ENCODE measurements at places on chromosomes 1 and 21.

GRCh38 chr1:237976331-237976730 lies 85.6 kb upstream of the ZP4 start:
- no peak for DNase-seq

DNA sequence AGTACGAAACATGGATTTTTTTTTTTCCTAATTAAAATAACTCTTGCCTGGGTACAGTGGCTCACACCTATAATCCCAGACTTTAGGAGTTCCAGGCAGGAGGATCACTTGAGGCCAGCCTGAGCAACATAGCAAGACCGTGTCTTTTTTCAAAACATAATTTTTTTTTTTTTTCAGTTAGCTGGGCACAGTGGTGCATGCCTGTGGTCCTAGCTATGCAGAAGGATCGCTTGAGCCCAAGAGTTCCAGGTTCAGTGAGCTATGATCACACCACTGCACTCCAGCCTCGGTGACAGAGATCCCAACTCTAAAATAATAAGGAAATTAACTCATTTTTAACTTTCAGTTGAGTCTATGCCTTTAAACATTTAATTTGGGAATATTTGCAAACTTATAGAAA lies 170.1 kb downstream of the NEK7 start:
- DNase-seq: no peak

GRCh38 chr1:165717918-165718515 lies 19.7 kb upstream of the ALDH9A1 start:
- DNase-seq: peak; percentile 57

- peak; percentile 62 for DNase-seq
Measured at GRCh38 chr1:156858959-156859522, at the start of gene INSRR. INSRR (minus strand) TSS chr1:156859117; CDS start chr1:156858621, 496 bp downstream.

- DNase-seq: no peak
Measured at GRCh38 chr1:62103846-62104245, 90.8 kb upstream of the L1TD1 start.

- DNase-seq: peak; percentile 25
Measured at GRCh38 chr21:44836666-44837471, 19.0 kb upstream of the SUMO3 start.

DNA sequence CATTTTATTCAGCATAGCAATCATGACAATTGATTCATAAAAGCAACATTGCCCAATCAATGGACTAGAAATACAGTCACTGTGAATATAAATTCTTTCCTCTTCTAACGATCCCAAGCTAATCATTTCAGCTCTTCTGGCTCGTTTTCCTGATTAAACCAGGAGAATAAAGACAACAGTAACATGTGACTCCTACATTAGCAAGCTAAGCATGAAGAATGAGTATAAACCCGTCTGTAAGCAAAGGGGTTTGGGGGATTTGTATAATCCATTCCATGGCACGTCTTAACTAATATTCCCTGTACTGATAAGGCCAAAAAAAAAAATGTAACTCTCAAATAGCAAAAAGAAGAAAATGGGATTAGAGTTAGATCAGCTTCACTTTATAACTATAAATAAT lies 21.6 kb downstream of the IRF2BP2 start:
- no peak for DNase-seq

DNA sequence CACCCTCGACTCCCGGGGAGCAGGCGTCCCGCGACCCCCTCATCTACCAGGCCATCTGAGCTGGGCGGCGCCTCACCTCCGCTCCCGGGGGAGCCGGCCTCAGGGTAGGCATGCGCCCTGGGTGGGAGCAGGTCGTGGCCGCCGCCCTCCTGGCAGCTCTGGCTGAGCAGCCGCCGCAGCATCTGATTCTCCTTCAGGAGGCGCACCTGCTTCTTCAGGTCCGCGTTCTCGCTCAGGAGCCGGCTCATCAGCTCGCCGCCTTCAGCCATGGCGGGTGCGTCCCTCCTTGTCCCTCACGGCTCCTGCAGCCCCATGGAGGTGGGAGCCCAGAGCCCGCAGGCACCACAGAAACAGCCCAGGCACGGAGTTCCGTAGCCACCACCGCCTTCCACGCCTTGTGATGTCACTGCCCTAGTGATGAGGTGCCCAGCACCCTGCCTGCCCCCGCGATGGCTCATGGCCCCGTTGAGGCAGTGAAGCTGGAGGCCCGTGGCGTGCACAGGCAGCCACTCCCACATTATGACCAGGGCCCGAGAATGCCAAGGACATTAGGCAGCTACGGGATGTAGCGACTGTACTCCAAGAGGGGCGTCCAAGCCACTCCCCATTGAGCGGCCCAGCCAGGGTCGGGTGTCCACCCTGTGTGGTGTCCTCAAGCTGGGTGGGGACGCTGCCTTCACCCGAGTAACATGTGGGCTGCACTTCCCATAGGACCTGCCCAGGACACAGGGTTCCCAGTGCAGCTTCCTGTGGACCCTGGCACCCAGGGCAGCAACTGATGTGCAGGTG lies 1.5 kb downstream of the SPATC1L start:
- no peak for DNase-seq

GRCh38 chr1:244941121-244941520 lies 76.8 kb upstream of the HNRNPU start:
- DNase-seq: no peak

DNA sequence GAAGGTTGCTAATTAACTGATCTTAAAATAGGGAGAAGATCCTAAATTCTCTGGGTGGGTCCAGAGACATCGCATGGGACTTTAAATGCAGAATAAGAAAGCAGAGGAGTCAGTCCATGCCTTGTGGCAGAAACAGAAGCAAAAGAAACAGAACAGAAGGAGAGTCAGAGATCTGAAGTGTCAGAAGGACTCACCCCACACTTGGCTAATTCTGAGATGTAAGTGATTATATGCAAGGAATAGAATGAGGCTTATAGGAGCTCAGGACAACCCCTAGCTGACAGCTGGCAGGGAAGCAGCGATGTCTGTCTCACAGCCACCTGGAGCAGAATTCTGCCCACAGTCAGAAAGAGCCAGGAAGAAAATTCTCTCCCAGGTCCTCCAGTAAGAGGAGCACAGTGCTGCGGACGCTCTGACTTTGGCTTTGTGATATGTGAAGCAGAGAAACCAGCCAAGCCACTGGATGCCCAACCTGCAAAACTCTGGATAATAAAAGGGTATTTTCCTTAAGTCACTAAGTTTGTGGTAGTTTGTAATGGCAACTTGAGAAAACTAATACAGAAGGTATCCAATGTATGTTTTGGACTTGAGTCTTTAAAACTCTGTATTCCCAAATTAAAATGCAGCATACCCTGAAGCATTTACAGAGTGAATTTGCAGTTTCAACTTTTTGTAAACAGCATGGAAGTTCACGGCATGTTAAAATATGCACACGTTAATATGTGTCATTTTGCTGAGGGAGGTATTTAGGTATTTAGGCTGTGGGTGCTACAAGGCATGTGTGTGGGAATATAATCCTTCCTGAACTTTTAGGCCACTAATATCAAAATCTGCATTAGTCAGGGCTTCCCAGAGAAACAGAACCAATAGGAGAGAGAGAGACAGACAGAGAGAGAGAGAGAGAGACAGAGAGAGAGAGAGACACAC lies 388.5 kb downstream of the PCP4 start:
- no peak for DNase-seq

DNA sequence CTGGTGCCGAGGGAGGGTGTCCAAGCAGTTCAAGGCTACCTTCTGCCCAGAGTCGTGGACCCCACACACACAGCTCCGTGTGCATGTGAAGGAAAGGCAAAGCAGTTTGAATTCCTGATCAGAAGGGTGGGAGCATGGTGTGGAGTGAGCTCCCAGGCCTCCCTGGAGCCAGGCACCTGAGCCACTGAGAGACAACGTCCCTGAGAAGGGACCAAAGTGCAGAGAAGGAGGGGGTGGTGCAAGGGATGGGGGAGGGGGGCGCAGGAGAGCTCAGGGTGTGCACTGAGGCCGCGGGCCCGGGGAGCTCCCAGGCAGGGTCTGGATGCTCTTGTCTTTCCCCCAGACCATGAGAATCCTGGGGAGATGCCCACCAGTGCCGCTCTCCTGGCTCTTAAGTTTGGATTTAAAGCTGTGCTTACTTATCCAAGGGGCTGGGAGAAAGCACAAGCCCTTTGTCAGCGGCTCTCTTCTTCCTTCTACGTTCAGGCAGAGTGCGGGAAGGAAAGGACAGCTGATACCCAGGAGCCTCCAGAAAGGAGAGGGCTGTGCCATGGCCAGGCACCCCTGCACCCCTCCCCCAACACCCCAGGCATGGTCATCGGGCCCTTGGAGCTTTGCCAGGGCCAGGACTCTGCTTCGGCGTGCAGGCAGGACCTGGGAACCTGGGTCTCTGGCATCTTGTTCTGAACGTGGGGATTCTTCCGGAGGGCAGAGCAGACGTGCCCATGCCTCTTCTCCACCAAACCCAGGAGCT lies 24.1 kb downstream of the ACTA1 start:
- DNase-seq: peak; percentile 76

- DNase-seq: peak; percentile 42
Measured at GRCh38 chr21:26850116-26850643, 5.0 kb upstream of the ADAMTS1 start.

- no peak for DNase-seq
Measured at GRCh38 chr21:25343774-25344545, 263.3 kb downstream of the MRPL39 start.

DNA sequence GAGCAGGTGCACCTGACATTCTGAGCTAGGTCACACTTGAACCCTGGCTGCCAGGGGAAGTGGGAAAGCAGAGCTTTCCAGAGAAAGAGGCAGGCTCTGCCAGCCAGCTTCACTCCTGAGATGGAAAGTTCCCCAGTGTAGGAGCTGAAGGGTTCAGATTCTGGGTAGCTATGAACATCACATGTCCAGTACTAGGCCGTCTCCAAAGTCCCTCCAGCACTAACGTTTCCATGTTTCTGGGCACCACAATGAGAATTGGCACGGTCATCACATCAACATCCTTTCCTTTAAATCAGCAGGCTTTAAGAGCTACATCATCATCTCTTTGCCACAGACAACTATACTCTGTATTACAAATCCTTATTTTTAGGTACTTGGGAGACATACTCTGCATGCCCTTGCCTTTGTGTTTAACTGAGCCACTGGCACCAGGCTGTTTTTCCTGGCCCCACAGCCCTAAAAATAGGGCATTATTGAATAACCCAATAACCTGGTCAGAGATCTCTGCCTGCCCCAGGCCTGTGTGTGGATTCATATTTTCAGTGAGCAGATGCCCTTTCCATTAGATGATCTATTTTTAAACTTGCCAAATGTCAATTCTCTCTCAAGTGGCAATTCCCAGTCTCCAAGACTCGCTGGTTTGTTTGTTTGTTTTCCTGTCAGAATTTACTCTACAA lies 35.4 kb upstream of the USP24 start:
- DNase-seq: no peak

DNA sequence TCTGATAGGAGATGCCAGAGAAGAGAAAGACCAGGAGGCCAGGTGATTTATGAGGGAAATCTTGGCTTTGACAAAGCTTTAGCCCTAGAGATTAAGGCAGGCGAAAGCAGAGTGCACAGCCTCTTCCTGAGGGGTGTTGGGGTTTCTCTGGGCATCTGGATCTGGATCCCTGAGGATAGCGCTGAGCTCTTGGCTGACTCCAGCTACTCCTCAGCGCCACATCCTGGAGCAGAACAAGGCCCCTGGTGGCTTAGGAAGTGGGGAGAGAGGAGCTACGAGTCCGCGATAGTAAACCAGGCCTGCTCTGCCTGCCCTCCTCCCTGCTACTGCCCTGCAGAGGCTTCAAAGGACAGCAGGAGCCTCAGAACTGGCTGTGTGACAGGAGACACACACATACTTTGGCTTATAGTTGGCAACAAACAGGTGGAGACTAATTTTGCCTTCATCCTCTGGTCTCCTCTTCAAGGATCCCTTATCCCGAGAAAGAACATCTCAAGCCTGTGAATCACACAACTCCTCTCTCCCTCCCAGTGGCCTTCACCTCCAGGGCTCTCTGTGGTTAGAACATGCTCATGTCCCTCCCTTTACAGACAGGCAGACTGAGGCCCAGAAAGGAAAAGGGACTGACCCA lies 66.9 kb downstream of the TRABD2B start:
- DNase-seq: no peak

Data from NCI-H1092 treated with DMSO at 0.1 percent for 48 hours (cell line).